ENCODE measurements at places on chromosomes 5 and 9.

DNA sequence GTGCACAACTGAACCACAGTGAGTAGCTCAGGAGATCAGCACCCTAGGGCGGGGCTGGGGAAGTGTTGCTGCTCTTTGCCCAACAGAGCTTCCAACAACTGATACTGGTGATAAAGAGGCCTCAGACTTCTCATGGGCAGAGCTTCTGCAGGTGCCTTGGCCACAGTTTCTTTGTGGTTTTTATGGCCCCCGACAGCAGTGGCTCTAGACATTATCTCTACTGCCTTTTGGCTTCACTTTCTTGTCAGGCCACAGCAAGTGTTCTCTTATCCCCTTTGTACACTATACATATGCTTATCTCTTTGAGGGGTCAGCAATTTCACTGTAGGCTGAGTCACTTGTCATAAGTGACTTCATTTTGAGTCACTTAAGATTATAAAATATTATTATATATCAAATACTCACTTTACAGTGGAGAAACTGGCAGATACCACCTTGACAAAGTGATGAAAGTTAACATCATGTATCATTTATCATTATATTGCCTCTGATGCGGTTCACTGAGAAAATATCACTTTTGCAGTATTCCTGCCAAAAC, 90.9 kb upstream of the COX7C start:
- DNase-seq = no peak

DNA sequence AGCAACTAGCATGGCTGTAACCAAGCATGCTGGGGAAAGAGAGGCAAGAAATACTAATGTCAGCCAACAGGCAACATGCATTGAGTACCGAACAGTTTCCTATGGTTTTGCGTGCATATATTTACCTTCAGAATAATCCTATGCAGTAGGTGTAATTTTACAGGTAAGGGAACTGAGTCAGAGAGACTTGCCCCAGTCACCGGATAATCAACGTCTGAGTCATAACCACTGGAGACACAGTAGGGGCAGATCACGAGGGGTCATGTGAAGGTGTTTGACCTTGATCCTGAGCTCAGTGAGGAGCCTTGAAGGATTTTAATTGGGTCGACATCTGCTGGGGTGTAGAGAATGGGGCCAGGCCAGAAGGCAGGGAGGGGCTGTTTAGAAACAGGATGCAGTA, 13.4 kb upstream of the TSC1 start:
- DNase-seq = no peak

GRCh38 chr5:154359221-154359573, 86.6 kb upstream of the SAP30L start:
- no peak for DNase-seq

DNA sequence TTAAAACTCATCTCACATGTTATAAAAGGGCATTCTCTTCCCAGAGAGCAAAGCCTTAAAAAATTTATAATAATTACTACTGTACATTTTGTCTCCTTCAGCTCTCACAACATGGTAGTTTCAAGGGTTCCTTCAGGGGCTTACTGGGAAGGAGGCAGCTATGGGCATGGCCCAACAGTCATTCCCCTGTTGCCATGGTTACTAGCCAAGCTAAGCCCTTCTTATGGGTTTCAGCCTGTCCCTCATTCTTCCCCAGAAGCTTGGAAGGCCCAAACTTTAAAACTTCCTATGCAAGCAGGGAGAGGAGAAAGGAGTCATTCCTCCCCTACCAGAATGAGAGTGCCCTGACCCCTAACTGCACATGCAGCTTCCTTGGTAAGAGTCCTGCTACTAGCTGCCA, 82.2 kb upstream of the CNTLN start:
- DNase-seq = no peak

DNA sequence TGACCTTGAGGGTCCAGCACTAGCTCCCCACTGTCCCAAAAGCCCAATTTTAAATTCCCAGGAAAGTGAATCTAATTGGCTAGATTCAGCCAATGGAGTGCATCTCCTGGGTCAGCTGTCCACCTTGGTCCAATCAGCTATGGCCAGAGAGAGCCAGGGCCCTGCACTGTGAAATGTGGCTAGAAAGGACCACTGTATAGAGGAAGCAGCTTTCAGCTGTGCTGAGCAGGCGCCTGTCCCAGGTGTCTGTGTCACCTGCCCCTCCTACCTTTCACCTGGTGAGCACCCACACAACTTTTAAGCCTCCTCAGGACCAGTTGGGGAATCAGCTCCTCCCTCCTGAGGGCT, 186.2 kb downstream of the DRD1 start:
- DNase-seq = no peak

DNA sequence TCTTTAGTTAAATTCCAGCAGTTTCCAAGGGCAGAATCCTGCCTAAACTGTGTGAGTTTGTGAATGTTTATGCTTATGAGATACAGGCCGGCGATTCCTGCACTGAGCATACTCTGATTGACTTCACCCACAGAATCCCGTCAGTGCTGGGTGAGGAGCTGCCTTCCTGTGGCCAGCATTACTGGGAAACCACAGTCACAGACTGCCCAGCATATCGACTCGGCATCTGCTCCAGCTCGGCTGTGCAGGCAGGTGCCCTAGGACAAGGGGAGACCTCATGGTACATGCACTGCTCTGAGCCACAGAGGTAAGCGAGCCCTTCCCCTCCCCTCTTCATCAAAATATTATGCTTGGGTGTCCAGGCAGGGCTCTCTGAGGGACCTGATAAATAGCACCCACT, 103.7 kb downstream of the CMYA5 start:
- no peak for DNase-seq

DNA sequence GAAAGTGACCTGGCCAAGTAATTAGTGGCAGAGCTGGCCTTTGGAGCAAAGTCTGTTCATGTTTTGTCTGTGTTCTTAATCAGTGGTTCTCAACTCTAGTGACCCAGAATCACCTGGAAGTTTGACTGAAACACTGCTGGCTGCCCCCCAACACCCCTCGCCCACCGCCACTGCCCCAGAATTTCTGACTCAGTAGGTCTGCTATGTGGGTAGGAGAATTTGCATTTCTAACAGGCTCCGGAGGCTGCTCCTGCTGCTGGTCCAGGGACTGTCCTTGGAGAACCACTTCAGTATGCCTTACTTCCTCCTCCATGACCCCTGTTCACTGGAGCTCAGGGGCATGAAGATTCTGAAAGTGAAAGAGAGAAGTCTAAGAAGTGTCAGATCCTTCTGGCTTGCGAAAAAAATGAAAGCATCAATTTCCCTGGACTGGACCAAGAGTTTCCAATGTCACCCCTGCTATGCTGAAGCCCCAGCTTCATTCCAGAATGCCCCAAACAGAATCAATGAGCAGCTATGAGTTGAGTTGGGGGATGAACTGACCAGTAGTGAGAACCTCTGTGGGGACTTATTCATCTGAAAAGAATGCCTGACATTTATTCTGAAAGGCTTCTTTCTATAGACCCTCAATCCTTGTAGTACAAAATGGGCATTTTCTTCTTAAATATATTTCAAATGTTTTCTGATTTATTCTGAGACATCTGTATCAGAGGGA, 20.8 kb upstream of the COL15A1 start:
- DNase-seq = no peak

- DNase-seq = no peak
Measured at GRCh38 chr5:178078197-178079010, 34.9 kb upstream of the N4BP3 start.

DNA sequence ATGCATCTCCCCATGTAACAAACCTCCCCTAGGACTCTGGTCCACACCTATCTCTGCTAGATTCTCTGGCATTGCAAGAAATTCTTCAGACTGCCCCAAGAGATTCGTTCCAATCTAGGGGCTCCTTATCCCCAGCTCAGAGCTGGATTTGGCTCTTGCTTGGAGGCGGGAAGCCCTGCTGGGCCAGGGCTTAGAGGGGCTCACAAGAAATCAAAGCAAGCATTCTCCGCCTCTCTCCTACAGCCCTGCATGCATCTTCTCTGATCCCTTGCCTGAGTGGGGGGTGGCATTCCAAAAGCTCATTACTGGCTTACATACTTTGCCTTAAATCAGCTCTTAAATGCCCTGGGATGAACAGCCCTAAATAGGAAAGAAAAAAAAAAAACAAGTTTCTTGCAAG, 75.8 kb downstream of the KCNIP1 start:
- no peak for DNase-seq

- DNase-seq = no peak
Measured at GRCh38 chr9:86135371-86135770, 36.0 kb upstream of the GOLM1 start.

DNA sequence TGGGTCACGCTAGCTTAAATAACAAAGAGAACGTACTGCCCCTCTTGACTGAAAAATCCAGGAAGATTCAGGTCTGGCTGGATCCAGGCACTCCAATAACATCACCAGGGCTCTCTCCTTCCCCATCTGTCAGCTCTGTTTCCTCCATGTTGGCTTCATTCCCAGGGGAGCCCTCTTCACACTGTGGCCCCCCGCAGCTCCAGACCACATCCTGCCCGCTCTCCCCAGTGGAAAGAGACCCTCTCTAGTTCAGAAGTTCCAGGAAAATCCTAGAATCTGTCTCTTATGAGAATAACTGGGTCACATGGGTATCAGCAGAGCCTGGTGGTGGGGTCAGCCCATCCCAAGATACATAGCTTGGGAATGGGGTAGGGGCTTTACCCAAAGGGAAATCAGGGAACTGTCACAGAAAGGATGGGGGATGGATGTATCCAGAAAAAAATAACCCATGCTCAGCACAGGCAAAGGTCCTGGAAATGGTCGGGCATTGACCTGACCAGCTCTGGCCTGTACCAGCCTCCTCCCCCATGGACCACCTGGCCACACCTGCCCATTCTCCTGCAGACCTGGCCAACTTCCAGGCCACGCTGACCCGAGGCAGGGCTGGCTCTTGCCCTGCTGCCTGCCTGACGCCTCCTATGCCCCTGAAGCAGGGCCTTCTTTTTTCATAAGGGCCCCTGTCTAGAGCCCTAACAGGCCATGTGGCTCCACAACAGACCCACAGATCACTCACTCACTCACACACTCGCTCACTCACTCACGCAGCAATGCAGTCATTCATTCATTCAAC, 65.9 kb downstream of the COL23A1 start:
- no peak for DNase-seq

DNA sequence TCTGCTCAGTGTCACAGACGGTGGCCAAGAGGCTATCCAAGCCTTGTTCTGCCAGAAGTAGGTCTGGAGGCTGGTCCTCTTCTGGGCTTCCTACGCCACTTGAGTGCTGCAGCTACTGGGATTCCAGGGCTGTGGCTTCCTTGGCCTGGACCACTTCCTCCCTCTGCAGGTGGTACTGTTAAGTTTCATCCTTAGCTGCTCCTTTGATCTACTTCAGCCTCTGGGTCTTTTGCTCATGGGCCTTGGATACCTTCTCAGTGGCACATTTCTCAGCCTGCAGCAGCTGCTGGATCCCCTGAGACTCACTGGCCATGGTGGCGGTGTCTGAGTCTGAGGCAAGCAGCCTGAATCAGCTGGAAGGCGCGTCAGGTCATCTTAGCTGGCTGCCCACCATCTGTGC, 10.3 kb downstream of the CNOT8 start:
- no peak for DNase-seq

DNA sequence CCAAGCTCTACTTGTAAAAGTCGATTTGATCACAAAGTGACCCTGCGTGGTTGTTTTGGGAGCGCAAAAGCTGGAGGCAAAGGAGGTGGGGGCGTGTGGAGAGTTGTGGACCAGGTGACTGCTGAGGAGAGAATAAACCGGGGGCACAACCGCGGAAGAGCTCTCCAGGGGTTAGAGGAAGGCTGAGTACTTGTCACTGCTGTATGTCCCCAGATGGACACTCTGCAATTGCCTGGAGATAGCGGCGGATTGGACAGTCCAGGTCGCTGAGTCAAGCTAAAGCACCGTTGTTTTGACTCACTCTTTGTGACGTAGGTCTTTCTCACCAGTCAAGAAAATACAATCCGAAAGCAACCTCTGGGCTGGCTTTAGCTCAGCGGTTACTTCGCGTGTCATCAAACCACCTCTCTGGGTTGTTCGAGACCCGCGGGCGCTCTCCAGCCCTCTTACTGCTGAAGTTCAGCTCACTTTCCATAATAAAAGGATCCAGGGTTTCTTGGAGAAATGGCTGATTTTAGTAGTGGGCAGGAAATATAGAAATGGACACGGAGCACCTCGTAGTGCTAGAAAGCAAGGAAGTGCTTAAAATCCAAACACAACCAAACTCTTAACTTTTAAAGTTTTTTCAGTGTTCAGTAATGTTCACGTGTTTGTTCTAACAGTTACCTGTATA, 25.7 kb downstream of the ZMAT2 start:
- DNase-seq = peak; percentile 42

DNA sequence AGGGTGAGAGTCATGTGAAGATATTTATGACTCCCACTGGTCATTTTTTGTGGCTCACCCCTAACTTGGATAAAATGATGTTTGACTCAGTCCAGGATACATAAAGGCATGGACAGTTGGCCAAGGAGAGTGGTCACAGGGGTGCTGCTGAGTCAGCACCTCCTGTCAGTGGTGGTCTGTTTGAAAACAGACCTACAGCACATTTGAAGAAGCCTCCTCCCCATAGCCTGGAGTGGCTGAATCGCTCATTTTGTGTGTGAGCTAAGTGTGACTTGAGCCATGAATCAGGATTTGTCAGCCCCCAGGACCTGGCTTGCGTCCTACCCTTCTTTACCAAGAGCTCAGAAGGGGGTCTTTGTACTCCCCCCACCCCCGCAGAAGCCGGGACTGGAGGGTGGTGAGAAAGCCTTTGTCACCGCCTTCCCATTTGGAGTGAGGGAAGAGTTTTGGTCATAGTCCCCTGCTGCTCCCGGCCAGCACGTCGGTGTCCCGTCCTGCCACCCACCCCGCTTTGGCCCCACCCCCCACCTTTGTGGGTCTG, 35.6 kb downstream of the TRIO start:
- no peak for DNase-seq

DNA sequence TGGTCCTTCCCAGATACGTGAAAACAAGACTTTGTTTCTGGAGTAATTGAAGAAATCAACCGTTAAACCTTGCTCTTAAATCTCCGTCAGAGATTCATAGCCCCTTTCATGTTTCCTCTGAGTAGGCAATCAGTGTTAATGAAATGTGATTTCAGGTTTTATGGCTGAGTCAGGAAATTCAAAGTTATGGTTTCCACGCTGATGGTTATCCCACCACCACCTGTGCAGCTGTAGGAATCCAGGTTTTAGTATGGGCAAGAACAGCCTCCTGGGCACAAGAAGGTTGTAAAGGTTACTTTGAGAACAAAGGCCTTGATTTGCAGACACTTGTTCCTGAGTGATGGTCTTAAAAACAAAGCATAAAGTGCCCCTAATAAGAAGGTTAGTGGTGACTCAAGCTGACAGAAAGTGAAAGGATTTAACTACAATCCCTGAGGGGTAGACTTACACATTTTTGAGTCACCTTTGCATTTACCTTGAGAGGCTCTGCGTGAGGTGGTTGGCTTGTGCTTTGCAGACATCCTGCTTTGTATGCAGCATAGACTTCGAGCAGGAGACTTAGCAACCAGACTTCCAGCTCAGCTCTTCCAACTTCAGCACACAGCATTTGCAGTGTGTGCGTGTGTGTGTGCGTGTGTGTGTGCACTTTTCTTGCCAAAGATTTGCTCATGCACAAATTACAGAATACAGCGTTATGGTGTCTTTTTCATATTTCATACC, 159.6 kb downstream of the TLE4 start:
- DNase-seq = no peak

- no peak for DNase-seq
Measured at GRCh38 chr5:124650951-124651662, 95.3 kb downstream of the ZNF608 start.

All from activated T-cell treated with anti-CD3 and anti-CD28 coated beads for 1 hour (primary cell).